ENCODE measurements at places on chromosomes 5 and 9.

- no peak for DNase-seq
Observed at GRCh38 chr9:124657516-124657915, 113.6 kb downstream of the NR6A1 start.

DNA sequence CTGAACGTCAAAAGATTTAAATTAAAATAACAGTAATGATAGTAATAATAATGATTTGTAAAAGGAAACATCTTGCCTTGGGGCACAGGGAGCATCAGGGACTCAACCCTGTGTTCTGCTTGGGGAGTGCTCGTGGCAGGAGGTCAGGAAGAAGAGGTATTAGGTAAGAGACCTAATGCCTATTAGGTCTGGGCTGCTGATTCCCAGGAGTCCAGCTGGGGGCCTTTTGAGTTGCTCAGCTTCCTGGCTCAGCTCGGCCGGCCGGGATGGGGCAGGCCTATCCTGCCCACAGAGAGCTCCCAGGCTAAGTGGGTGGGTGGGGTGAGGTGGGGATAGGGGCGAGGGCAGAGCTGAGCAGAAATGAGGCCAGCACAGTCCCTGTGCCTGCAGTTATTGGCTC is 17.5 kb downstream of the LMX1B start:
- DNase-seq, result no peak

- no peak for DNase-seq
Observed at GRCh38 chr9:136935651-136936050, 8.9 kb downstream of the FBXW5 start.

DNA sequence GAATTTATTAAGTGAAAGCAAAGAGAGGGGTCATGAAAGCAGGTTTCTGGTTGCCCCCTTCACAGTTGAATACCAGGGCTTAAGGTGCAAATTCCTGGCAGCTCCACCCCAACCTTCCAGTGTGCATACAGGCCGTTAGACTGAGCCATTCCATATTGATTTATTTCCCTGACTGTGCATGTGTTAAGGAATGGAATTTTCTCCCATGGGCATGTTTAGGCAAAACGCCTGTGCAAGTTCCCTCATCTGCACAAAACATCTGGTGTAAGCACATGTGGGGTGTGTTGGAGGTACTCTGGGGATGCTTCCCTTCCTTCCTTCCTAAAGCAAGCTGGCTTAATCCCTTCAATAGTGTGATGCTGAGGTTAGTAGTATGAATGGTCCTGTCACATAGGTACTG is 1470.6 kb downstream of the MAT2B start:
- no peak for DNase-seq

DNA sequence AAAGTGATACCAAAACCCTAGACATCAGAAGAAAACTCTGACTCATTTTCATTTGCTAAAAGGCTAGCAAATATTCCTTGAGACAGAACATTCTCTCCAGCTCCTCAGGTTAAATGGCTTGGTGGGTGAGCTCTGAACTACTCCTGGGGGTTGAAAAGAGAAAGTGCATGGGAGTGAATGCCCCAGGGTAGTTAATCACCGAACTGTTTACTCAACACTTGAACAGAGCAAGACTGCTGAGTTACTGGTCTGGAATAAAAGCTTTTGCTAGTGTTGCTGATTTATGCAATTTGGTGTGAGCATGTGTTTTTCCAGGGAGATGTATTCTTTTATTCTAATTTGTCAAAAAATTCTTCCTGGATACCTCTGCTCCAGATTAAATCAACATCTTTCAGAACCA is 88.3 kb upstream of the PRDM9 start:
- no peak for DNase-seq

DNA sequence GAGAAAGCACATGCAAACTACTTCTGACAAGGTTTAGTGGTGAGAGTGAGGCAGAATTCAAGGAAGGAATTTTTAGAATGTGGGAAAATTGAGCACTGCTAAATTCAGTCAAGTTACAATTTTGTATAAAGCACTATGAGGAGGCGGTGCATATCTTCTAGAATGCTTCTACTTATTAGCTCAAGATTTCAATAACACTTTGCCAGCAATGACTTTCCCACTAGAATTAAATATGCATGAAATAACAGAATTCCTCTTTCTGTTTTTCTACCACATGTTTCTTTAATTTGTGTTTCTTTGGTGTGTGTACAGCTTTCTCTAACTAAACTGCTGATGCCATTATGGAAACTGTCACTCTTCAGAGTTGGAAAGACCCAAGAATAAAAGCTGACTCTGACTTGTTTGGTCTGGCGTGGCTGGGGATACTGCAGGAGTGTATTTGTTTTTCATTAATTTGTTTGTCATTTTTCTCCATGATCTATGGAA is 163.5 kb downstream of the ARSB start:
- no peak for DNase-seq

GRCh38 chr5:72477644-72478043 is 29.6 kb downstream of the ZNF366 start:
- no peak for DNase-seq

All from activated T-cell treated with anti-CD3 and anti-CD28 coated beads, Interleukin-2, amount 50 U/mL, for 24 hours (primary cell).